ENCODE measurements at places on chromosomes 2 and 18. TPM values are rescaled to one million over a fixed set of nuclear protein-coding genes. Genes with fewer than 3 reads are reported as not detected.

PARD6G gene
- 2.8 TPM for total RNA-seq

TRIM43 gene
- total RNA-seq: not detected

CHST10 gene
- total RNA-seq: 8.3 TPM

LANCL1 gene
- total RNA-seq: 31.3 TPM

IGFBP2 gene
- 4.7 TPM for total RNA-seq

SKOR2 gene
- not detected for total RNA-seq

LYPD6B gene
- total RNA-seq: 2.0 TPM

STPG4 gene
- total RNA-seq: 0.37 TPM

GIGYF2 gene
- total RNA-seq: 55.8 TPM

ALPP gene
- not detected for total RNA-seq

PER2 gene
- 2.8 TPM for total RNA-seq

Data from smooth muscle cell of bladder (primary cell).